Esophagus squamous epithelium (tissue), 5 donors: ENCODE measurements at places on chromosomes 12 and 14.

DNA sequence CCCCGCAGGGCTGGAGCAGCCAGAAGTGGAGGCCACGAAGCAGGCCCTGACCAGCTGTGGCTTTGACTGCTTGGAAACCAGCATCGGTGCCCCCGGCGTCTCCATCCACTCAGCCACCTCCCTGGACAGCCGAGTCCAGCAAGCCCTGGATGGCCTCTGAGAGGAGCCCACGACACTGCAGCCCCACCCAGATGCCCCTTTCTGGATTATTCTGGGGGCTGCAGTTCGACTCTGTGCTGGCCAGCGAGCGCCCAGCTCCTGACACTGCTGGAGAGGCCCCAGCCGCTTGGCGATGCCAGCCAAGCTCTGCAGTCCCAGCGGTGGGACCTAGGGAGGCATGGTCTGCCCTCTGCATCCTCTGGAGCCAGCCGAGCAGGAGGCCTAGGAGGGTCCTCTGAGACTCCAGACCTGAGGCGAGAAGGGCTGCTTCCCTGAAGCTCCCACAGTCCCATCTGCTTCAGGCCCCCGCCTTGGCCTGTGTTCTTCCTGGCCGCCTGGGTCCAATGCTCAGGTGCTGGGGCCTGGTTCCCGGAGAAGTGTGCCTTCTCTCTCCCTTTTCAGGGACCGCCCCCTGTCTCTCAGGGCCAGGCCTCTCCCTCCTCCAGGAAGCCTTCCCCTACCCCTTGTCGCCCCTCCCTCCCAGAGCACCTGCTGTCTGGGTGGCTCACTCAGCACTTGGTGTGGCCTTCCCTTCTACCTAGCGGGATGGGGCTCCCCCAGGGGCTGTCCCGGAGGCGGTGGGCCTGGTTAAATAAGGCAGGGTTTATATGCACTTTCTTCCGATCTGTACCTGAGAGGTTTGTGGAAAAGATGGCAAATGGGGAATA is 23.0 kb downstream of the MVK start:
- DNase-seq: no peak

DNA sequence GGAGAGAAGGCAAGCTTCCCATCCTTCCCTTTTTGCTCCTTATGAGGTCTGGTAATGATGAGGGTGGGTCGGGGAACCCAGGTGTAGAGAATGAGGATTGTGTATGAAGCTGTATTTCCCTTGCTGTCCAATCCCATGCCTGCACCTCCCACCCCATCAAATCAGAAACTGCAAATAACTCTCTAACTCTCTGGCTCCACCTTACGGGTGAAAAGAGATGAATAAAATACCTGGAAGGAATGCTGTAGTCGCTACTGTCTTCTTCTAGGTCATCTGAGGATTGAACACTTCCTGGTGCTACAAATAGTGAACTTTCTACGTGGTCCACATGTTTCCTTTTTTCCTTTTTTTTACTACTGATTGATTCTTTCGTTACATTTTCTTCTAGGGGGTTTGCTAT is 38.9 kb upstream of the DICER1 start:
- DNase-seq: no peak

DNA sequence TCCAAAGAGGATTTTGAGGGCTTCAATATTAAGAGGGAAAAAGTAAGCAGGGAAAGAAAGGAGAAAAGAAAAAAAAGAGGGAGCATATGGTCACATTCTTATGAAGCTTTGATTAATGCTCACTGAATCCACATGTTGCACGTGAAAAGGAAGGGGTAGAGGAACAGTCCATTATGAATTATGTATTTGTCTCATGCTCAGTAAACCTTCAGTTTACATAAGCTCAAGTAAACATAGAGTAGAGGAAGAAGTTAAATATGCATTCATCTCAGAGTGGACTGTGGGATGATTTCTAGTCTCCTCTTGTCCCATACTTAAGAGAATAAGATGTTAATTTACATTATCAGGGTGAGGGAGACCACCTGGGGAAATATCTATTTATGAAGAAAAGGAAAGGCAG is 334.5 kb downstream of the IPO8 start:
- no peak for DNase-seq

DNA sequence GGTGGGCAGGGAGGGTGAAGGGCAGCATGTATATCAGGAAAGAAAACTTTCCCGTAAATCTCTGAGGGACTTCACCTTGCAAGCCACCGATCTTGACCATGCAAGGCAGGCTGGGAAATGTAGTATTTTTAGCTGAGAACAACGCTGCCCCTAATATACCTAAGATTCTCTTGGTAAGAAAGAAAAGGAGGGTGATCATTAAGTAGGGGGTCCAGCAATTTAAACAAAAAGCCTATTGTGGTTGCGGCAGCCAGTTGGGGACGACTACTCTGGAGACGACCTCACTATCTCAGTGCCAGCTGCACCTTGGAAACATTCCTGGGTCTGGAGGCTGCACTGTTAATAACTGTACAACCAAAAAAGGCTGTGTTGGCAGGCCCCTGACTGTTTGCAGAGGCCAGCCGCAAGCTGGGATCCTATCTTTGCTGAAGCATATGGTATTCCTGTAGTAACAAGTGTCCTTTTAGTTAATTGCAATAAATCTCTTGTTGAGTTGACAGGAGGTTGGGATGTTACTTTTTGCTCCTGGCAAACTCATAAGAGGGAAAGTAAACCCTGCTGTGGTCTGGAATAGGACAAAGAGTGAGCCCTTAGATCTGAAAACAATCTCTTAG is 6.4 kb downstream of the APOLD1 start:
- DNase-seq: no peak

DNA sequence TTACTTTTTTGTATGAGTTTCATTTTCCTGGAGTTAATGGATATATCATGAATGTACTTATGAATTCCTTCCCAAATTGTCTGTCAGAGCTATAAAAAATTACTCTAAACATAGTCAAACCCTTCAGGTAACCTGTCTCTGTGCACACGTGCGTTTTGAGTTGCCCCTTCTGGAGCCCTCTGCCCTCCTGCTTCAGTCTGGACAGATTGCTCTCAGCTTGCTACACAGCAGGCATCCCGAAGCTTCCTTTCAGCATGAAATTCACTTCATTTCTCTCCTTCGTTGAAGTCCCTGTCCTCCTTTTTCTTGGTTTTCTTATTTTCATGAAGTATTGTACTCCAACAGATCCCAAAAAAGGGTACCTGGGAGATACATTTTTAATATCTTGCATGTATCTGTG is 47.3 kb downstream of the FNTB start:
- DNase-seq: no peak

DNA sequence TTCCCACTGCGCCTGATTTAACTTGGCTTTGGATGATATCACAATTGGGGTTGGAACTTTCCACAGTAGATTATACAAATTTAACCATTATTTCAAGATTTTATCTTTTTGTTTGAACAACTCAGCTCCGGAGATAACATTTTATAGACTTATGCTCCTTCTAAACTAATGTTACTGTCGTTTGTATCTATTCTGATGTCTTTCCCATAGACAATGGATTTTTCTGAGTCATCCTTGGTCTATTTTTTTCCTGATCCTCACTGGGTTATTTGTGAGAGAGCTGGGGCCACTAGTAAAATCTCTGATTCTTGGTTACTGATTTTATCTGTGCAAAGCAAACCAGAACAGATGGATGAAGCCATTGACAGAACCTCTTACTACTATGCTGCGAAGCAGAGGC is 175.1 kb downstream of the SLC38A4 start:
- DNase-seq: no peak

DNA sequence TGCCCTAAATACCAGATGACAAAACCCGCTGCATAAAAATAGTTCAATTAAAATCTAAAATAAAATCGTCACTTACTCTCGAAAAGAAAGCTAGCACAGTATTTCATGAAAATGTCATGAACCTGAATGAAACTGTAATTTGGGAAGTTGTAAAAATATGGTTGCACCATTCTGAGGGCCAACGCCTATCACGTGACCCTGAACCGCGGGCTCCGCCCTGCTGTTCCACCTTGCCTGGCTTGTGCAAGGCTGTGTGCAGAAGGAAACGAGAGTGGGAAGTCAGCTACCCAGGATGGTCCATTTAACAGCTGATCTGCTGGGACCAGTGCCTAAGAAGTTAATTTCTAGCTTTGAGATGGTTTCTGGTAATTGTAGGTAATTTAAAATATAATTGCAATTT is 91.7 kb upstream of the BMP4 start:
- DNase-seq: no peak

- DNase-seq: no peak
Measured at GRCh38 chr14:29671034-29671433, 256.6 kb downstream of the PRKD1 start.
